T-helper 17 cell (primary cell): ENCODE measurements at places on chromosomes 2 and 18.

DNA sequence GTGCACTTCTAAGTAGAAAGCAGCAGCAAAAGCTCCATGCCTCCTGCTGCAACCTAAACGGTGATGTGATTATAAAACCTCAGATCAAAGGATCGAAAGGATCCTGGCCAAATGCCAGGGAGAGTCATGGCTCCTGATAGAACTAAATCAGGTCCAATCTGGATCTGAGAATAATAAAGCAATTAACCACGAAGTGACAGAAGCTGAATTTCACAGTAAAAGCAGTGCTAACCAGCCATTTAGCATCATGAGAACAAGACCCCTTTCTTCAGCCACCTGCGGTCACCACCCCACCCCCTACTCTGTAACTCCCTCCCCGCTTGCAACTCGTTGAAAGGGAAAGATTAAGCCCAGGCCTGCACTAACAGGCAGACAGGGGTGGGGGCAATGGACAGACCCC, 748.7 kb downstream of the BCL11A start:
- DNase-seq = no peak

- DNase-seq = no peak
Measured at GRCh38 chr18:56723068-56723467, 71.9 kb downstream of the WDR7 start.

DNA sequence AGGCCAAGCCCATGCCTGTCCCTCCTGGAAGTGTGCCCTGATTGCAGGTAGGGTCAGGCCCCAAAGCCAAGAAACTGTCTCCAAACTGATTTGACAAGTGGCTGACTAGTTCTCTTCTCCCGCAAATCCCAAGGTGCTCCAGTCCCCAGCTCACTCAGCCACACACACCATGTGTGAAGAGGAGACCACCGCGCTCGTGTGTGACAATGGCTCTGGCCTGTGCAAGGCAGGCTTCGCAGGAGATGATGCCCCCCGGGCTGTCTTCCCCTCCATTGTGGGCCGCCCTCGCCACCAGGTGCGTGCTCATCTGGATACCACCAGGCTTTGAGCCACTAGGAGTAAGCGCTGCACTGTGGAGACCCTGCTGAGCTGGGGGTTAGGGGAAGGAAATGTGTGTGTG, 8.3 kb downstream of the ACTG2 start:
- DNase-seq = no peak

- no peak for DNase-seq
Measured at GRCh38 chr2:16700551-16701259, 35.1 kb upstream of the CYRIA start.

- DNase-seq = no peak
Measured at GRCh38 chr2:215439404-215439803, 3.5 kb upstream of the FN1 start.

DNA sequence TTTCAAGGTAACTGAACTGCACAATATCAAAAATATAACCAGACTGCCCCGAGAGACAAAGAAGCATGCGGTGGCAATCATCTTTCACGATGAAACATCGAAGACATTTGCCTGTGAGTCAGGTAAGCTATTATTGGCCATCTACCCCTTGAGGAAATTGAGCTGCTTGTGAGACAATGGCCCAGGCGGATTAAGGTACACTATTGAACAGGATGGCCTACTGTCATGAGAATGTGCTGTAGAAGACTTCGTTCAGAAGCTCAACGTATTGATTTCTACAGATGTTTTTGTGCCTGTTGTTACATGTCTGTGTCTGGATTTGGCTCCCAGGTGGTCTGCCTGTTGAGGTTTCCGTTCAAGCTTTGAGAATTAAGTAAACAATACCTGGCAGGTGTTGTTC, 198.7 kb downstream of the DOK6 start:
- no peak for DNase-seq

- DNase-seq = no peak
Measured at GRCh38 chr2:179057737-179058136, 7.8 kb upstream of the CCDC141 start.
